NCI-H1417 treated with DMSO at 0.1 percent for 48 hours (cell line): ENCODE measurements at places on chromosomes 5 and 9.

GRCh38 chr5:134314443-134314842 is 52.5 kb downstream of the CDKL3 start:
- DNase-seq, result no peak

GRCh38 chr9:122090981-122091380 is 2.1 kb downstream of the TTLL11 start:
- no peak for DNase-seq

- DNase-seq, result no peak
These were observed 110.4 kb downstream of the SEMA6A start for GRCh38 chr5:116464144-116464708.

- no peak for DNase-seq
These were observed 39.2 kb downstream of the GPR107 start for GRCh38 chr9:130092910-130093309.

DNA sequence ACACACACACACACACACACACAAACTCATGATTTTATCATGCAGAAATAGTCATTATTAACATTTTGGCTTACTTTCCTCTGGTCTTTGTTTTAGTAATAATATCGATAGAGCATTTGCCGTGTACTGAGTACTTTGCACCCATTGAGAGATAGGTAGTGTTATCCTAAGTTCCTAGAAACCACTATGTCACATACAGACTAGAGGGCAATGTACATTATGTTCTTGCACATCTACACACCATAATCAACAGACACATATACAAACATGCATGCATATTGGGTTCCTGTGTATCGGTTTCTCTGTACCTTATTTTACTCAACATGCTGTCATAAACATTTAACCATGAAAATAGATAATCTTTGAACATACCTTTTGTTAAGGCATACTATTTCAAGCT is 45.7 kb downstream of the MAT2B start:
- DNase-seq, result no peak

DNA sequence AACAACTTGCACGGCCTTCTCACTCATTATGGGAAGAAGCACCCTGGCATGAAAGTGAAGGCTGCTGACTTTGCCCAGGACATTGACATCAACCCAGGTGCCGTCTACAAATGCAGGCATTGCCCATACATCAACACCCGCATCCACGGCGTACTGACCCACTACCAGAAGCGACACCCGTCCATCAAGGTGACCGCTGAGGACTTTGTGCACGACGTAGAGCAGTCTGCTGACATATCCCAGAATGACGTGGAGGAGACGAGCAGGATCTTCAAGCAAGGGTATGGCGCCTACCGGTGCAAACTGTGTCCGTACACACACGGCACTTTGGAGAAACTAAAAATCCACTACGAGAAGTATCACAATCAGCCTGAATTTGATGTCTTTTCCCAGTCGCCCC is 65.4 kb downstream of the ZNF462 start:
- DNase-seq, result no peak

DNA sequence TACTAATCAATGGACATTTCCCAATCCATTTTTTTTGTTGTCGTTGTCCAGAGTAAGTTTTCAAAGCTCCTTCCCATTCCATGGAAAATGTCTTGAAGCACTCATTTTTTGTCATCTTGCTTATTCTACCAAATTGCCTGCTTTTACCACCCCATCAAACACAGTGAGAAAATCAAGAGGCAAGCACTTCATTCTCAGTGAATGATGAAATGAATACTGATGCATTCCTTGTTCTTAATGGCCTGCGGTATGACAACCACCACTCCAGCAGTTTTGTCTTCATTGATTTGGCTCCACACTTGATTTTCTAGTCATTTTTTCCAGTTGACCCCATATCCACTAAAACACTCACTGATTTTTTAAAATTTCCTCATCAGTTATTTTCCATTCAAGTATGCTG is 193.5 kb upstream of the ANKH start:
- DNase-seq, result no peak

GRCh38 chr5:136034492-136034891 is 5.7 kb downstream of the TGFBI start:
- DNase-seq, result no peak

GRCh38 chr9:1156794-1157550 is 106.8 kb downstream of the DMRT2 start:
- DNase-seq, result no peak

DNA sequence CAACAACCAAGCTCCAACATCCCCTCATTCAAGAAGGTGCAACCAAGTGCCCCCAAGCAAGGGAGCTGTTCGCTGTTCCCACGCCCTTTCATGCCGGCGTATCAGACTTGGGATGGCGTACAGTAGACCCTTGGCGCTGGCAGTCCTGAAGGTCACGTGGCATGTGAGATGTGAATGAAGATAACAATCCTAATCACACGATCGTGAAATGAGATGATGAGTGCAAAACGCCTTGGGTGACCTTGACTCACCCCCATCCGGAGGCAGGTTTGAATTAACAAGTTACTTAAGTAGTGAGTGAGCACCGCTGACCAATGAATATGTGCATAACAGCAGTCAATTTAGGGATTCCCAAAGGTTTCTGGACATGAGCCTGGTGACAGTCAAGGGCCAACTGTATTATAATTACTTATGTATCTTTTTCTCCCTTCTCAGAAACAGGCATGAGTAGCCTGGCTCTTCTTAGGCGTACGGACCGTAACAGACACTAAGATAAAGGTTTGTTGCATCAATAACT is 150.2 kb downstream of the TTLL11 start:
- no peak for DNase-seq

DNA sequence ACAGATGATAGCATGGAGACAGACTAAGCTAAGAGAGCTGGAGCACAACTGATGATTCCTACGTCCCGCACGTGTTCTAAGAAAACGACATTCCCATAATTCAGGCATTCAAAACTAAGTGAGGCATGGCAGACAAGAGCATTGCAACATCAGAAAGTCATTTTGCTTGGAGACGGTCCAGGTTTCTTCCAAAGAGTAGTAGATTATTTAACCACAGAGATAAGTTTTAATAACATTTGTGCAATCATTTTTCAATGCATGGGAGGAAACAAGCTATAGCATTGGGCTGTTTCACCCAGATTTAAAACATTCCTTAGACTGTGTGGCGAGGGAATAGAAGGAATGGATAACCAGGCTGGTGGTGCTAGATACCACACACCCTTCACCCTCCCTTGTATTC is 117.2 kb downstream of the APBA1 start:
- DNase-seq, result no peak

GRCh38 chr9:124783830-124784229 is 6.9 kb downstream of the OLFML2A start:
- DNase-seq, result no peak
